ENCODE measurements at places on chromosomes 7 and 10.

GRCh38 chr10:109912335-109913281, 10.7 kb downstream of the XPNPEP1 start:
- DNase-seq: peak; percentile 57

DNA sequence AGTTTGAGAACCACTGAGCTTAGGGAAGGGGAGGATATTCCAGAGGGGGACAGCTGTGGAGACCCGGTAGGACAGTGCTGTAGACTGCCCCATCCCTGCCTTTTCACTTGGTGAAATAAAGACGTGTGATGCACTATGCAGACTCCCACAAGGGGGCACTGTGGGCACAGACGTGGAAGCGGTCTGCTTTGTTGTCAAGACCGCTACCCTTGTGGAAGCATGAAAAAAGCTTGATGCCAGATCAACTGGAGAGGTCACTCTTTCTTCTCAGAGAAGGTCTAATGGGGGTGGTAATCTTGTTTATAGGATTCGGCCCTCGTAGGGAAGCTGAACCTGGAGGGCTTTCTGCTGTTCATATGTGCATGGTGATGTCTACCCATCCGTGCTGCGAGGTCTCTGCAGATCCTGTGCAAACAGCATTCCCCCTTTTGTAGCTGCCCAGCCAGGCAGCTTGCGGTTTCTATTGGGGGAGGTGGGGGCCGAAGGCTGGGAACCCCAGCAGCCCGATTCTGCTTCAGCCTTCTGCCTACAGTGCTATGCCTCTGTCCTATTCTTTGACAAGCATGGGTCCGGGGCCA, 13.7 kb downstream of the RPS24 start:
- DNase-seq: peak; percentile 70

GRCh38 chr7:33191340-33191739, 62.0 kb downstream of the BBS9 start:
- no peak for DNase-seq

GRCh38 chr10:932589-932988, 1.1 kb upstream of the LARP4B start:
- no peak for DNase-seq

DNA sequence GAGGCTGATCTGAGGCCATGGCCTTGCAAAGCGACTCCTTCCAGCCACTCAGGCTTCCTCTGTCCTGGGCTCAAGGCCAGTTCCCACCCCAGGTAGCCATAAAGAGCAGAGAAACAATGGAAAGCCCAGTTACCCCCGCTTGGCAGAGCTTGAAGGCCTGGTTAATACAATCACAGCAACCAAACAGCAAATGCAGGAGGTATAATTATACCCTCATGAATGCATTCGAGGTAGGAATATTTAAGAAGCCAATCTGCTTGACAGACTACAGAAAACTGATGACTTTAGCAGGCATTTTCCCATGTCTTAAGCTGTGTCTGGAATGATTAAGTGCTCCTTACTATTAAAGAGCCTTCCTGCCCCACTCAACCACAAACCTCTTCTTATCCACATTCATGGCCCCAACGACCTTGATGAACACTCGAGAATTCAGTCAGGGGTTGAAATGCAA, 114.1 kb upstream of the MACROH2A2 start:
- DNase-seq: no peak

- no peak for DNase-seq
Measured at GRCh38 chr7:100964630-100965029, 4.7 kb upstream of the MUC12 start.

- DNase-seq: peak; percentile 41
Measured at GRCh38 chr10:35635576-35635975, 6.5 kb downstream of the FZD8 start.

DNA sequence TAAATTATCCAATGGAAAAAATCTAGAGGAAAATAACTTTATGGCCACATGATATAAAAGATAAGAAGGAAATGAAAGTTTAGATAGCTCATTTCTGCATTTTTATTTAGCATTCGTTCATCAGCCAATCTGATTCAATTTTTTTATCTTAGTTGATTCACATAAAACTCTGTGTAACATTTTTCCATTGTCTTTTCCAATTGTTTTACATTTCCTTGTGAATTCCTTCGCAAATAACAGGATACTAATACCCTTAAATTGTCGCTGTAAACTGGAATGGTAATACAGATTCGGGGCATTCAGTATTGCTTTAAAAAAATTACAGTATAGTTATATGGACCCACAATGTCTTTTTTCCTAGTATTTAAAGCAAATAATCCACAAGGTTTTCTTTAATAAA, 136.4 kb downstream of the CUBN start:
- DNase-seq: no peak

GRCh38 chr7:127588019-127588696, at the start of gene ARF5:
ARF5 (plus strand) TSS chr7:127588411; CDS start chr7:127588499, 88 bp downstream.
- DNase-seq: peak; percentile 80

DNA sequence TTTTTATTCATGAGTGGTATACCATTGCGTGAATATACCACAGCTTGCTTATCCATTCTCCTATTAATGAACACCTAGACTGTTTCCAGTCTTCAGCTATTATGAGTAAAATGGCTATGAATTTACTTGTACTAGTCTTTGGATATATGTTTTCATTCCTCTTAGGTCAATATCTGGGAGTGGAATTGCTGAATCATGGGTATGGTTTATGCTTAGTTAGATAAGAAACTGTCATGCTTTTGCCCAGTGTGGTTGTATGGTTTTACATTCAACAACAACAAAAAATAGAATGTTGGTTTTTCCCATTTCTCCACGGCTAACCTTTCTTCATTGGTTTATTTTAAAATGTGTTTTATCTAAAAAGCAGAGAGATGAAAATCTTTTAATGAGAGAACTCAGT, 308.3 kb downstream of the PHF14 start:
- DNase-seq: no peak

- DNase-seq: no peak
Measured at GRCh38 chr10:17473228-17473950, 19.0 kb upstream of the ST8SIA6 start.

DNA sequence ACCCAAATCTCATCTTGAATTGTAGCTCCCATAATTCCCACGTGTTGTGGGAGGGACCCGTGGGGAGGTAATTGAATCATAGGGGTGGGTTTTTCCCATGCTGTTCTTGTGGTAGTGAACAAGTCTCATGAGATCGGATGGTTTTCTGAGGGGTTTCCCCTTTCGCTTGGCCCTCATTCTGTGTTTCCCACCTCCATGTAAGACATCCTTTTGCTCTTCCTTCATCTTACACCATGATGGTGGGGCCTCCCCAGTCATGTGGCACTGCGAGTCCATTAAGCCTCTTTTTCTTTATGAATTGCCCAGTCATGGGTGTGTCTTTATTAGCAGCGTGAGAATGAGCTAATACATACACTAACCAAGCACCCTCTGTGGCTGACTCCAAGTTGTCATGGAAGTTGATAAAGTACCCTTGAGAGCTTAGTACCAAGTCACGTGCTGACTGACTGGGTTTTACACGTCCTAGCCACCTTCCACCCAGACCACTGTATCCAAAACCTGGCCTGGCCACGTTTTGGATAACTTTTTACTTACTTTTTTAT, 614.4 kb downstream of the SDK1 start:
- DNase-seq: no peak

DNA sequence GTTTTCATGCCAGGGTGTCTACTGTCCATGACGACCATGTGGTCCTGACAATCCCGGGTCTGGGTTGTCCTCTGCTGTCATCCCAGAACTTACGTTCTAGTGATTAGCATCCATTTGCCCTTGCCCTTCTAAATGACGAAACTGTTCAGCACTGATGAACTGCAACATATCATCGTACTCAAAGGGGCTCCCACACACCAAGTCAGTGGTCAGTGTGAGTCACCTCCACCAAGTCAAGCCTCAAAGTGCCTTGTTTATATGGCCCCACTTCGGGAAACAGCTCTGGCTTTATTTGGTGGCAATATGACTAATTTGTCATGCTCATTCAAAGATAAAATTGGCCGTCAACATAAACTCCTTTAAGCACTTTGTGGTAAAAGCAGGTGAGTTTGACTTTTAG, 110.7 kb downstream of the FRMD4A start:
- no peak for DNase-seq

- DNase-seq: no peak
Measured at GRCh38 chr7:111760043-111760442, 197.8 kb upstream of the IMMP2L start.

- DNase-seq: peak; percentile 6
Measured at GRCh38 chr7:112938863-112939573, 147.6 kb downstream of the GPR85 start.

- DNase-seq: no peak
Measured at GRCh38 chr7:83749495-83749894, 100.6 kb upstream of the SEMA3E start.

GRCh38 chr7:12949060-12949931, 261.9 kb downstream of the ARL4A start:
- no peak for DNase-seq

DNA sequence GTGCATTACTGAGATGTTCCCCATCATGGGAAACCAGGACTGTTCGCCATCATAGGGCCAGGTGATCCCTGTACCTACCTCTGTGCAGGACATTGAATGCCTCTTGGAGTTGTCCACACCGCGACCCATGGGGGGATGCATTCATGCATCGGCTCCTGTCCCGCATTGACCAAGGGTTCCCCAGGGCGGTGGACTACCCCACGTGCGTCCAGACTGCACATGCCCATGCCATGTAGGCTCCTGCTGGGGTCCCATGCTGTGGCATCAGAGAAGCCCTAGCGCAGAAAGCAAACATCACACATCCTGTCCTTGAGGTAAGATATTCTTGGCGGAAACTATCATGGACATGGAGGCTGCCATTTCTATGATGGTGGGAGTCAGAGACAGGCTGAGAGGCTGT, 121.6 kb upstream of the UNC5B start:
- DNase-seq: no peak

DNA sequence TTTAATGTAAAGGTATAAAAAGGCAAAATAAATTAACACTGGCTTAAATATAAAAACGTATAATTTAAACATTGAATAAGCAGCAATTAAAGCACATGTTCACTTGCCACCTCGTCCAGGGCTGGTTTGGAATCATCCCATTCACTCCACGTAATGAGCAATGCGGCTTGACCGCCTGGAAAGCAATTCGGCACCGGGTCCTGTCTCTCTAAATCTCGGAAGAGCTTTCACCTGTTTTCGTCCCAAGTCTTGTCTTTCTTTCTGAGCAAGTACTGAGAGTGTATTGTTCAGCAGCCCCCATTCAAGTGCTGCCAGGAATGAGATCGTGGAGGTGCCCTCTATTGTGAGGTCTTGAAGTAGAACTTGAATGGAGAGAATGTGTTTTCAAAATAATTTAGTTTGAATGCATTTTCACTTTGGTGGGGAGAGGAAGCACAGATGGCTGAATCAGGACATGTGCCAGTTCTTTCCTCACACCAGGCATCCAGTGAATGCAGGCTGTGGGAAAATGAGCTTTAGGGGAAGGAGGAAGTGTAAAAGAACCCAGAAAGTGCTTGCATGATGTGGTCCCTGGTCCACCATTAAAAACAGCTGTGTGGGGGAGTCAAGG, 515.2 kb downstream of the REEP3 start:
- no peak for DNase-seq

DNA sequence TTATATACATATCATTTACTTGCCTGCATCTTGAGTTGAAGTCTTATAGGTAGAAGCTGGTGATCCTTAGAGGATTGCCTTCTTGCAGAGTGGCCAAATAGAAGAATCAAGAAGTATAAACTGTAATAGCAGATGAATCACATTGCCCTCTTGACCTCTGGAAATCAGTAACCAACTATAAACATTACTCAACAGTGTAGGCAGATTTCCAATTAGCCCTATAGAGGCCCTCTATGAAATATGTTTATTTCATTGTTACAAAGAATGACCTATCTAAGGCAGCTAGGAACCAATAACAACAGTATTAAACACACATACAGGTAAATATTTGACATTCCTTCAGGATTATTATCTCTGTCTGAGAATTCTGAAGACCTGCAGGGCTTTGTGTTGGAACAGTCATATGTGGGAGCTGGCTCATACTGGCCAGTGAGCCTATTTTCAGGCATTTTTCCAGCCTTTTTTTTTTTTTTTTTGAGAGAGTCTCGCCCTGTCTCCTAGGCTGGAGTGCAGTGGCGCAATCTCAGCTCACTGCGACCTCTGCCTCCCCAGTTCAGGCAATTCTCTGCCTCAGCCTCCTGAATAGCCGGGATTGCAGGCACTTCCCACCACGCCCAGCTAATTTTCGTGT, 7.2 kb upstream of the SRI start:
- peak; percentile 72 for DNase-seq

DNA sequence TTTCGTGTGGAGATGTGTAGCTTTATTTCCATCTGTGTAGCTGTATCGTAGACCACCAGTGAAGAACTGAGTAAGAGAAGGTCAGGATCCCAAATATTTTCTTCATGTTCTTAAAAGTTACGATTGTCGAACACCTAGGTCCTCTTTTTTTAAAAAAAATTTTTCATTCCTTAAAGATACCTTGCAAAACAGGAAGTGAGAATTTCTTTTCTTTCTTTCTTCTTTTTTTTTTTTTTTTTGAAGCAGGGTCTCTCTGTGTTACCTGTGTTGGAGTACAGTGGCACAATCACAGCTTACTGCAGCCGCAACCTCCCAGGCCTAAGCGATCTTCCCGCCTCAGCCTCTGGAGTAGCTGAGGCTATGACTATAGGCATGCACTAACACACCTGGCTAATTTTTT, 60.8 kb downstream of the PHTF2 start:
- no peak for DNase-seq

All from fibroblast of gingiva (primary cell).